ENCODE measurements at places on chromosomes 2 and 18.
A peak's percentile ranks its signal among the peaks of the same experiment; 100 is the strongest.

GRCh38 chr2:96594282-96594681, 43.8 kb downstream of the KANSL3 start:
- no peak for DNase-seq

DNA sequence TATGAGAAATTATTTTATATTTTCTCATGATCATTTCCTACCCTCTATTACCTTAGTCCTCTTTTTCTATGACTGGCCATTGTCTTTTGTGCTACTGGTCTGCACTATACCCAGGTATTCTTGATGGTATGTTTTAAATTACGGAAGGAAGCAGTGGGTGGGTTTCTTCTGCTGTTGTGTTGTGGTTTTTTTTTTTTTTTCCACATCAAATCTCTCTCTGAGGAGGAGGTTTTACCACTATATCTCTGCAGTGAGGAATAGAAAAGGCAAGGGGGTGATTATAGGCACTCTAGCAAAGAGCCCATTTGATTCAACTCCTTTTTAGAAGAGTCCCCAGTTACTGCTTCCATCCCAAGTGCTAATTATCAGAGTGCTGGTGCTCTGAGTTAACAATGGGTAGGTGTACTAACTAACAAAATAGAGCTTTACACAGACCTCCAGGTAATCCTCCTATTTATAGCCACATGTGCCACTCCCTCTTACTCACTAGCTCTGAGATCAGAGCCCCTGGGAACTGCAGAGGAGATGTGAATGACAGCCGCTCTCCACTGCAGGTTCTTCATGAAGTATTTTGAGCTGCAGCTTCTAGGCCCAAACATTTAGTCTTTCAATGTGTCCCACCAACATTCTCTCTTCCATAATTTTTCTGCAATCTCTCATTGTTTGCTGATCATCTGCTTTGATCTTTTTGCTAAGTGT, 301.6 kb upstream of the GULP1 start:
- no peak for DNase-seq

DNA sequence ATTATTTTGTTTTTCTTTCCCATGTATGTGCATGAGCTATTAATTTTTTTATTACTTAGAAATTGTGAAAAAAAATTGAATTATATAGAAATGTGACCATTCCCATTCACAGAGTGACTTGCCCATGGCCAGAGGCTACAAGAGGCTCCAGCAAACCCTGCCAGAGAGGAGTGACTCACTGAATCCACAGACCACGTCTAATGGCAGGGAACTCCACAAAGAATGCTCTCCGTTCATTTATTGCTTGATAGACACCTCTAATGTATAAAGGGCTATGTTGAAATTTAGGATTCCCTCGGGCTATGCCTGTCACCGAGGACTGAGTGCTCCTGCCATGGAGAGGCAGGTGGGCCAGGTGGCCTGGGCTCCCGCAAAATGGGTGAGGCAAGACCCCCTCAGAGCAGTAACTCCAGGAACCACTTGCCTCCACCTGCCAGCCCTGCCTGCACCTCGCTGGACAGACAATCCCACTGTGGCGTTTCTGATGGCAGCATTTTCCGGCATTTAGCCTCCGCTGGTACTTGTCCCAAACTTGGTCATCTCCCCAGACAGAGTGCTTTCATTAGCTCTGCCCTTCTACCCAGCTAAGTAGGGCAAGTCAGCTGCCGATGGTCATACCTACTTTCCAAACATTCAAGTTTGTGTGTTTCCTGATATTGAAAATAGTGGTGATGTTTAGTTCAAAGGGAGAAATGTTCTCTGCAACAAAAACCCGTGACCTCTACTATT, 200.3 kb downstream of the PRKCE start:
- no peak for DNase-seq

DNA sequence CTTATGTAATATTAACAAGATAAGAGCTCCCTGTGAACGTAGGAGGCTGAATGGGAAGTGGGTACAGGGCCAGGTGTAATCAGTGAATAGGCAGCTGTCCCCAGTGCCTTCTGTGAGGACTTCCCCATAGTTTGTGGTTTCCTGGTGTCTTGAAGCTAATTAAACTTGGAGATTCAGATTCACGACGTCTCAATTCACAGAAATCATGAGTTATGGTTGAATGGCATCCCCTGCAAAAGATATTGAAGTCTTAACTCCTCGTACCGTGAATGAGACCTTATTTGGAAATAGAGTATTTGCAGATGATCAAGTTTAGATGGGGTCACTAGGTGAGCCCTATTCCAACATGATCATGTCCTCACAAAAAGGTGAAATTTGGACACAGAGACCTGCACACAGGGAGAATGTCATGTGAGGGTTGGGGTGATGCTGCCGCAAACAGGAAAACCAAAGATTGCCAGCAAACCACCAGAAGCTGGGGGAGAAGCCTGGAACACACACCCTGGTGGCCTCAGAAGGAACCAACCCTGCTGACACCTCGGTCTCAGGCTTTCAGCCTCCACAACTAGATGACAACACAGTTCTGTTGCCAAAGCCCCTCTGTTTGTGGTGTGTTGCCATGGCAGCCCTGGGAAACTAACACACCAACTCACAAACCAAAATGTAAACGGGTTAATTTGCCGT, 13.2 kb downstream of the ARL4C start:
- DNase-seq: peak; percentile 78

- DNase-seq: no peak
Observed at GRCh38 chr18:13183790-13184189, 34.8 kb upstream of the LDLRAD4 start.

DNA sequence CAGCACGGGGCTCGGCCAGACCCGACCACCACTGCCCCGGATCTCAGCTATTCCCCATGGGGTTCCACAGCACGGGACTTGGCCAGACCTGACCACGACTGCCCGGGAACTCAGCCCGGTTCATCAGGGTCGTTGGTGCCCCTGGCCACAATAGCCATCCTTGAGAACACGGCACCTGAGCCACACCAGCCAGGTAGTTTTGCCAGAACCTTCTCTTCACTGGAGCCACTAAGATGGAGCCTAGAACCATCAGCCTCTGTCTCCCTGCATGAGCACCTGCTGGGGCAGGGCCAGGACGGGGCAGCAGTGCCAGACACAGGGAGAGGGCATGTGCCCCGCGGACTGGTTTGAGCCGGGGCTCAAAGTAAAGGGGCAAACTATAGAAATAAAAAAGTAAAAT, 11.4 kb upstream of the KCNG2 start:
- DNase-seq: no peak

DNA sequence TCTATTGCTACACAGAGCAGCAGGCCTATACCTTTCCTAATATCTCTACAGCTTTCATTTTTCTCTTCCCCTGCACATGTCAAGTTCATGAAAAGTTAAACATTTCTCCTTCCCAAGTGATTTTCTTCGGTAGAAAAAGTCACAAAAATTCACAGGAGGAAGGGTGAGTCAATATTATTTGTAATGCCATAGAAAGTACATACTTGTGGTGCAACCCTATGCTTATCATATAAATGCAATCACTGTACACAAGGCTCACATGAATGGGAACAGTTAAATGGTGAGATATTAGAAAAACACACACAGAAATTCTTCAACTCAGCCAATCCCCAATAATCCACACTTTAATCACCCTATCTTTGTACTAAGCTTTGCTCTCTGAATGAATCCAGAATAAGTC, 651.6 kb downstream of the LRRTM4 start:
- no peak for DNase-seq

- no peak for DNase-seq
Observed at GRCh38 chr2:112583497-112584133, 794 bp upstream of the CHCHD5 start.

DNA sequence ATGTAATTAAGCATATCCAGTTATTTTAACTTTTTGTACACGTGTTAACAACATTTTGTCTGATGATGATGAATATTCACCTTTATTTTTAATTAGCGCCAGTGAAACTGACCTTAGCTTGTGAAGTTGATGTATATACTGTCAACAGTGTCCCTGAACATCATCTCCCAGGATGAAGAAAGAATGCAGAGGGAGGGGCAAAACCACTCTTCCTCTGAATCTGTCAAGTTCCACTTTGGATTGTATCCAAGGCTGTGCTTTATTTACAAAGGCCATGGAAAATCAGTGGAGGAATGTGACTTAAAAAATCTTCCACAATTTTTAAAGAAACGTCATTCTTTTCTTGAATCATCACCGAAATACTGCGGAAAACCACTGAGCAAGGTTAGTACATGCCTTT, 4.5 kb upstream of the RMDN2 start:
- DNase-seq: no peak

GRCh38 chr2:181411105-181411849, 45.9 kb upstream of the ITGA4 start:
- no peak for DNase-seq

- DNase-seq: no peak
Observed at GRCh38 chr18:77676910-77677309, 427.3 kb downstream of the GALR1 start.

- no peak for DNase-seq
Observed at GRCh38 chr2:20231598-20232026, 6.7 kb upstream of the SDC1 start.

DNA sequence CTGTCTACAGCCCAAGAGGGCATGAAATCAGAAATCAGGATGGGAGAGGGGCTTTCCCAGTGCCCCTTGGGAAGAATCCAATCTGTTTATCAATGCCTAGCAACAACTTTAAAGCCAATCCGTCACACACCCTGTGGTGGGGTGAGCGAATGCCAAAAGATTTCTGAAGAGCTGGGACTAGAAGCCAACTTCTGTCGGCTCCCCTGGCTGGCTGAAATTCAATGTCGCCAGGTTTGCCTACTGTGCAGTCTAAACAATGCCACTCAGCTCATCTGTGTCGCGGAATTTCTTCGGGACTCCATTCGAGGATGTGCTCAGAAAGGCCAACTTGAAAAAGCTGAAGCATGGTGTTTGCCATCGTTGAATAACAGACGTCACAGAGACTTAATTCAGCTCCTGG, 31.5 kb upstream of the NCKAP5 start:
- DNase-seq: no peak

GRCh38 chr2:158795195-158795924, at the start of gene DAPL1:
Gene DAPL1 (plus strand): TSS chr2:158795317. CDS start chr2:158795373, 56 bp downstream.
- no peak for DNase-seq

GRCh38 chr2:217930761-217931563, 71.8 kb downstream of the TNS1 start:
- no peak for DNase-seq

DNA sequence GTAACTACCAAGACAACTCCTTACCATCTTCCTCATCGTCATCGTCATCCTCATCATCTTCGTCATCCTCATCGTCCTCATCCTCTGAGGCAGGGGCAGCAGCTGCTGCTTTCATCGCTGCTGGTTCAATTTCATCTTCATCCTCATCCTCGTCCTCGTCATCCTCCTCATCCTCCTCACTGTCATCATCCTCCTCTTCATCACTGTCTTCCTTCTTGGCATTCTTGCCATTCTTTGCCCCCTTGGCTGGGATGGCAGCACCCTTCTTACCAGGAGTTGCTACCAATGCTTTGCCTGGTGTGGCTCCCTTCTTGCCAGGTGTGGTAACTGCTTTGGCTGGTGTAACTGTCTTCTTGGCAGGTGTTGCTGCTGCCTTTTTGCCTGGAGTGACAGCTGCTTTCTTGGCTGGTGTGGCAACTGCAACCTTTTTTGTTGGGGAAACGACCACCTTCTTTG, 2.7 kb downstream of the NCL start:
- no peak for DNase-seq

DNA sequence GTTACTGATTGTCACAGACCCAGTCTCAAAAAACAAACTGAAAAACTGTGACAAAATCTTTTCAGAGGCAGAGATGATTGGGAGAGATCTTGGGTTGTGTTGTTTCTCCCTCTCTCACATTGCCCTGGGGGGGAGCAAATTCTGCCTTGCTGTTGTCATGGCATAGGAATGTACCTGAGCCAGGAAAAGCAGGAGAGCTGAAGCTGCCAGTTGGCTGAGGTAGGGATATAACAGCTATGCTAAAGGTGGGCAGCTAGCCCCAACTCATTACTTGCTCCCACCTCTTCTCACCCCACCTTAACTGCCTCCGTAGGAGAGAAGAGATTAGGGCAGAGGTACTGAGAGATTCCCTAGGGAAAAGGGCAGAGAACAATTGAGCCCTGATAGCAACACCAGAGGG, 299.3 kb downstream of the OSR1 start:
- DNase-seq: no peak

DNA sequence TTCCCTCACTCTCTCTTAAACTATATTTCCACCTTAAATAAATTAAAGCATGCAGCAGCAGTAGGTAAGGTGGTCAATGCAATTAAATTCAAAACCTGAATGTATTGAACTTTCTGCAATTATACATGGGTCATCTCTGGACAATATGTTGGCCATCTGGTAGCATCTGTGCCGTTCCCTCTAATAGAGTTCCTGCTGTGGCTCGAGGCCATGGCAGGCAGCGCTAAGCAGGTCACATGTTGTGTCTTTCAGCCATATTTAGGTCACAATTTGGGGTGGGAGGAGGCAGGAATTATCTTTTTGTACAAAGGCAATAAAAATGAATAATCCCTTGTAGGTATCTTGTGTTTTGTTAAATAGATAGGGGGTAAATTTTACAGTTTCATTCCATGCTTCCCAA, 676.2 kb downstream of the ZEB2 start:
- no peak for DNase-seq

- DNase-seq: no peak
Observed at GRCh38 chr2:119028327-119029174, 86.6 kb downstream of the MARCO start.

DNA sequence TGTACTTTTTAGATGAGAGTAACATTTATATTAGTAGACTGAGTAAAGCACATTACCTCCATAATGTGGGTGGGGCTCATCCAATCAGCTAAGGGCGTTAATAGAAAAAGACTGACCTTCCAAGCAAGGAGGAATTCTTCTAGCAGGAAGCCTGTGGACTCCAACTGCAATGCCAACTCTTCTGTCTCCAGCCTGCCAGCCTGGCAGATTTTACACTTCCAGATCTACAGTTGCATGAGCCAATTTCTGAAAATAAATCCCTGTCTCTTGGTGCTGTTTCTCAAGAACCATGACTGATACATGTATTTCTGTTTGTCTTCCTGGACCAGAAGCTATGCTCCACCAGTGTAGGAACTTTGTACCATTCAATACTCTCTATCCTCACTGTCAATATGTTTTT, 69.0 kb upstream of the LMAN1 start:
- DNase-seq: no peak

DNA sequence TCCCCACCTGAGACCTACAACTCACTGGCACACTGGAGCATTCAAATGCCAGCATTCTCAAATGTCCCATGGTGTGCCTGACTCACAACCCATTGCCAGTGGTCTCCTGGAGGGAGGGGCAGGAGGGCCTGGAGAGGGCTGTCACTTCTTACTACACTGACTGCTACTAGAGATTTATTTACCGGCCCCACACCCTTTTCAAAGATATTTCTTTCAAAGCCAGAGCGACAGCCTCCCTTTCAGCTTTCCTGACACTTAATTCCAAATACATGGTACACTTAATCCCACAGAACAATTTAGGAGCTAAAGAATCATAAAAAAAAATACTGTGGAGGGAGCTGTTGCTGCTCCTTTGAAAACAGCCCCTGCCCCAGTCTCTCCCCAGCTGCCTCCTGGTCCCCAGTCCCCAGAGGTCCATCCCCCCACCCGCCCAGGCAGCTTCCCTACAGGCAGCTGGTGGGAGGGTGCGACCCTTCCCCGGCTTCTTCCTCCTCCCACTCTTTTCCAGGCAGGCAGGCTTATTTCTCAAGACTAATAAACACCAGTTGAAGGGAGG, 129.1 kb upstream of the SMAD2 start:
- no peak for DNase-seq

- DNase-seq: no peak
Observed at GRCh38 chr2:119637371-119637770, 41.6 kb upstream of the TMEM177 start.

Data from effector CD4-positive, alpha-beta T cell (primary cell).